ENCODE measurements at places on chromosomes 12 and 14.

DNA sequence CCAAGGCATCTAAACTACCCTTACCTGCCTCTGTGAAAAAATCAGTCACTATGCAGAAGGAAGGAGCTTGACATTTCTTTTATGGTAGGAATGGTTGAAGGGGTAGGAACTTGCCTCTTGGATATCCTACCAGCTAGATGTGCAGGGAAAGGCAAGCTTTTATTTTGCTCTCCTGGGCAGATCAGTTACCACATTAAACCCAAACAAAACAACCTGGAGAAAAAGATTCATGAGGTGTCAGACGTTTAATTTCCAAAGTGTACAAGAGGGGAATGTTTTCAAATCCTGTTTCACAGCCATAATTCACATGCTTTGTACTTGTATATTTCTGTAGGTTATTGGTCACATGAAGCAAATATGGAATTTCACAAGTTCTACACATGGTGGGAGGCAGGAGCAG is 67.0 kb upstream of the IFNG-AS1 start:
- no peak for DNase-seq

GRCh38 chr14:103302966-103303365 is 31.1 kb upstream of the EIF5 start:
- DNase-seq, result peak; percentile 7

- no peak for DNase-seq
Measured at GRCh38 chr14:103819503-103820307, 27.7 kb downstream of the PPP1R13B start.

DNA sequence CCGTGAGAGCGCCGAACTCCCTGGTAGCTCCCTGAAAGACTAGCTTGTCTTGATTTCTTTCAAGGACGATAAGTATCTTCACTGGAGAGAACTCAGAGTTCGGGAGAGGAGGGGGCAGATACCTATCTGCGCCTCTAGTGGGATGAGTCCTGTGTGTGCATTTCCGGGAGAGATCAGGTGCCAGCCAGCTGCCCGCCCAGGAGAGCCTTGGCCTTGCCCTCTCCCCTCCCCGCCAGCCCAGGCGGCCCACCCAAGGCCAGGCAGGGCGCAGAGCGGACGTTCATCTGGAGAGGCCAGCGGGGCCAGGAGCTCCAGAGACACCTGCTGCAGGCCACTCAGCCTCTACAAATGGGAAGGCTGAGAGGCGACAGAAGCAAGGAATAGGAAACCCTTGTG is 1.0 kb downstream of the CD9 start:
- DNase-seq, result no peak

- no peak for DNase-seq
Measured at GRCh38 chr14:89641495-89642175, 224.6 kb upstream of the FOXN3 start.

GRCh38 chr12:44155358-44155757 is 319.5 kb downstream of the TMEM117 start:
- DNase-seq, result no peak

DNA sequence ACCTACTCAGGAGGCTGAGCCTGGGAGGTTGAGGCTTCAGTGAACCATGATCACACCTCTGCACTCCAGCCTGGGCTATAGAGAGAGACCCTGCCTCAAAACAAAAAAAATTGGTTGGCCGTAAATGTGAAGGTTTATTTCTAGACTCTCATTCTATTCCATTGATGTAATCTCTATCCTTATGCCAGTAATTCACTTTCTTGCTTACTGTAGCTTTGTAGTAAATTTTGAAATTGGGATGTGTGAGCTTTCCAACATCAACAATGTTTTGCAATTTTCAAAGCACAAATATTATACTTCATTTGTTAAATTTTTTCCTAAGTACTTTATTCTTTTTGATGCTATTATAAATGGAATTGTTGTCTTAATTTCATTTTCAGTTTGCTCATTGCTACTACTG is 24.6 kb downstream of the LIN52 start:
- DNase-seq, result no peak

- no peak for DNase-seq
Measured at GRCh38 chr14:103652806-103653205, 23.8 kb downstream of the KLC1 start.

- no peak for DNase-seq
Measured at GRCh38 chr12:130401703-130402102, 64.0 kb downstream of the PIWIL1 start.

DNA sequence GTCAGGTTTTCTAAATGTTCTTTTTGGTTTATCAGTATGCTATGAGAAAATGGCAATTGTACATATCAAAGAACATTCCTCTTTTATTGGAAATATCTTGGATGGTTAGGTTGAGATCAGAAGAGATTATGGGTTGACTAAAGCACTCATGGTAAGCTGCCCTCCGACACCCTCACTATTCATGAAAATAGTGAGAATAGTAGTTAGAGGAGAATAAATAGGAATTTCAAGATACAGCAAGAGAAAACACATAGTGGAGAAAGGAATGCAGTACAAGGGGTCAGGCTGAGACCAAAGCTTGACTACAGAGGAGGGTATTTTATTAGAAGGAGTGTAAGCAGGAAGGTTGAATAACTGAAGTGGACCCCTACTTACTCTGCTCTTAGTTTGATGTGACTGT is 112.5 kb downstream of the PTPRQ start:
- DNase-seq, result no peak

- no peak for DNase-seq
Measured at GRCh38 chr14:101402936-101403660, 158.2 kb upstream of the DIO3 start.

DNA sequence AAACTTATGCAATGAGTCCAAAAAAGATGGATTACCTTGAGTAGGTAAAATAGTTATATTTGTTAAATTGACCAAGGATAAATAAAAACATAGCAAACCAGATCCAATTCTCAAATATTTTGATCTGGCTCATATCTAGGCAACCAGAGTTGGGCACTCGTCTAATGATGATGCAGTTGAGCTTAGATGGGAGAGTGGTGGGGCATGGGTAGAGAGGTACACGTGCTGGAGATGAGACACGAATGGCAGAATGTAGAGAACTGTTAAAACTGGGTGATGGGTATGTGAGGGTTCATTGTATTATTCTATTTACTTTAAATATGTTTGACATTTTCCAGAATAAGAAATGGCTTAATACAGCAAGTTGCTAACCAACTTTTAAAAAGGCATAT is 7.6 kb upstream of the RNF34 start:
- DNase-seq, result no peak

DNA sequence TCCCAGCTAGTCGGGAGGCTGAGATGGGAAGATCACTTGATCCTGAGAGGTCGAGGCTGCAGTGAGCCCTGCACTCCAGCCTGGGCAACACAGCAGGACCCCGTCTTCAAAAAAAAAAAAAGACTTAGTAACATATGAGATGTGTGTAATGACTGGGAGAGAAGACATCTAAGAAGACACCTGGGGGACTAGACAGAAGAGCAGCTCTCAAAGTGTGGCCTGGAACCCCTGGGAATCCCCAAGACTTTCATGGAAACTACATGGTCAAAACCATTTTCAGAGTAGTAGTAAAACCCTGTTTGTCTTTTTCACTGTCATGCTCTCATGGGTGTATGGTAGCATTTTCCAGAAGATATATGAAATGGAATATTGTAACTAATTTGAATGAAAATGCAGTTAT is 45.3 kb downstream of the R3HDM2 start:
- no peak for DNase-seq

DNA sequence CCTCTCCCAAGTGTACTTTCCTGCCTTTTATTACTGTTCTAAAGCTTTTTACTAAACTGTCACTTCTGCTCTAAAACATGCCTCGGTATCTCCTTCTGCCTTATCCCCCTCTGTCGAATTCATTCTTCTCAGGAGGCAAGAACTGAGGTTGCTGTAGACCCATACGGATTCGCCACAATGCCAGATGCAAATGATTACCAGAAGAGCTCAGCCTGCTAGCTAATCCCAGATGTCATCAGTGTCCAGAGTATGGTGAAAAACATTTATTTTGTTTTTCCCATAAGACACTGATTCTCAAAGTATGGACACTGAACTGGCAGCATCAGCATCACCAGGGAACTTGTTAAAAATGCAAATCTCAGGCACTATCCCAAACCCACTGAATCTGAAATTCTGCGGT is 359.3 kb downstream of the TMTC2 start:
- peak; percentile 36 for DNase-seq

GRCh38 chr12:111313833-111314259 is 55.0 kb downstream of the PHETA1 start:
- DNase-seq, result peak; percentile 32

DNA sequence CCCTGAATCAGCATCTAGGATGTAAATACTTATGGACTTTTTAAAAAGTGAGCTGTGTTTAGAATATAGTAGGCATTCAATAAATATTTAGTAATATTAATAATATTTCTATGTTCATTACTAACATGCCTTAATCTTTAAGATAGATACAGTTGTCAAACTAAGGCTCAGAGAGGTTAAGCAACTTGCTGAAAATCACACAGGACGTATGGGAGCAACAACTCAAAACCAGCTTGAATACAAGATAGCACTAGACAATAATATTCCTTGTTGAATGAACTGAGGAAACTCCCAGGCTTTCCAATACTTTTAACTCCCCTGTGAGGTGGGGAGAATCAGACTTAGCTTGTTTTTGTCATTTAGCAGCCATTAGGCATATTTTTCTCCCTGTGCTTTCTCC is 45.3 kb downstream of the LLPH start:
- no peak for DNase-seq

GRCh38 chr14:88868558-88869159 is 44.2 kb downstream of the TTC8 start:
- no peak for DNase-seq

- DNase-seq, result no peak
Measured at GRCh38 chr12:68115281-68115680, 44.3 kb downstream of the IFNG start.

DNA sequence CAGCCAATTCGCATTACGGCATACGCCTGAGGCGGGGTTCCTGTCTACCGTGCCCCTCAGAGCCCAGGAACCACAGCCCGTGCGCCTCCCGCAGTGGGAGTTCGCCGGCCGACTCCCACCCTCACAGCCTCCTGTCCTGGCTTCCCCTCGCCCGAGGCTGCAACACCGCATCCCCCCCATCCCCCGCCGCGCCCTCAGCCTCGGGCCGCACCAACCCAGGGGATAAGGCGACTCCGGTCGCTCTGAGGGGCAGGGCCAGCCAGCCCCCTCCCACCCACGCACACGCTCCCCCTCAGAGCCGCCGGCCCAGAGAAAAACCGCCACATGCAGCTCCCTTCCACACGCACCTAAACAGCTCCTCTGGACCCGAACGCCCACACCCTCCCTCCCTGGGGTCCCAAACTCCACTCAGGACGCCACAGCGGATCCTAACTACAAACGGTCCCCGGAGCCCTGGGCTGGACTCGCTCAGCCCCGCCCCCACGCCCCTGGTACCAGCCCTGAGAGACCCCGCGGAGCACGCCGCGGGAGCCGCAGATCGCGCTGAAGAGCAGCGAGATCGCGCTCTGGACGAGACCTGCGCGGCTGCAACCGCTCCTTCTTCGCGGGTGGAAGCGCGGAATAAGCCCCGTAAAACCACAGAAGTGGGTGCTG is at the start of gene C14orf39:
Gene C14orf39, minus strand, starts transcription at position 466 of the 654 bp plus-strand sequence. CDS start 985 bp downstream, outside the sequence.
- DNase-seq, result peak; percentile 26

- no peak for DNase-seq
Measured at GRCh38 chr12:45833401-45833800, 103.9 kb downstream of the ARID2 start.

DNA sequence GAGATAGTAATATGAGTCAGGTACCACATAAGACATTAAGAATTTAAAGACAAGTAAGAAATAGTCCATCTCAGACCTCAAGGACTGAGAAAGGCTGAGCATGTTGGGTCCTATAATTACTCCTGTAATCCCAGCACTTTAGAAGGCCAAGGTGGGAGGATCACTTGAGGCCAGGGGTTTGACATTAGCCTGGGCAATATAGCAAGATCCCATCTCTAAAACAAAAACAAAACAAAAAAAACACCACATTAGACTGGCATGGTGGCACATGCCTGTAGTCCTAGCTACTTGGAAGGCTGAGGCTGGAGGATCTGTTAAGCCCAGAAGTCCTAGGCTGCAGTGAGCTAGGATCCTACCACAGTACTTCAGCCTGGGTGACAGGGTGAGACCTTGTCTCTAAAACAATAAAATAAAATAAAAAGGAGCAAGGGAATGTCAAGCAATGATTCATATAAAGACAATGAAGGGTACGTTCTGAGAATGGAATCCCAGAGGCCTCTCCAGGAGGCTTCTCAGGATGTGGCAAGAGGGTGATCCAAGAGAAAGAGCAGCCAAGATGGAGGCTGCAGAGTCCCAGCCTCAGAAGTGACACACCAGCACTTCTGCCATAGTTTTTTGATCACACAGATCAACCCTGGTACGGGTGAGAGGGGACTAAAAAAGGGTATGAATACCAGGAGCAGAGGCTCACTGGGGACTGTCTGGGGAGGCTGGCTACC is 206.4 kb downstream of the CRADD start:
- DNase-seq, result peak; percentile 64

- DNase-seq, result no peak
Measured at GRCh38 chr12:103691063-103691462, 104.0 kb downstream of the STAB2 start.

- no peak for DNase-seq
Measured at GRCh38 chr14:26191671-26192070, 406.2 kb downstream of the NOVA1 start.

- DNase-seq, result no peak
Measured at GRCh38 chr14:96130391-96130790, 74.2 kb upstream of the BDKRB2 start.

GRCh38 chr12:111197376-111197944 is 171.4 kb downstream of the PHETA1 start:
- DNase-seq, result no peak

DNA sequence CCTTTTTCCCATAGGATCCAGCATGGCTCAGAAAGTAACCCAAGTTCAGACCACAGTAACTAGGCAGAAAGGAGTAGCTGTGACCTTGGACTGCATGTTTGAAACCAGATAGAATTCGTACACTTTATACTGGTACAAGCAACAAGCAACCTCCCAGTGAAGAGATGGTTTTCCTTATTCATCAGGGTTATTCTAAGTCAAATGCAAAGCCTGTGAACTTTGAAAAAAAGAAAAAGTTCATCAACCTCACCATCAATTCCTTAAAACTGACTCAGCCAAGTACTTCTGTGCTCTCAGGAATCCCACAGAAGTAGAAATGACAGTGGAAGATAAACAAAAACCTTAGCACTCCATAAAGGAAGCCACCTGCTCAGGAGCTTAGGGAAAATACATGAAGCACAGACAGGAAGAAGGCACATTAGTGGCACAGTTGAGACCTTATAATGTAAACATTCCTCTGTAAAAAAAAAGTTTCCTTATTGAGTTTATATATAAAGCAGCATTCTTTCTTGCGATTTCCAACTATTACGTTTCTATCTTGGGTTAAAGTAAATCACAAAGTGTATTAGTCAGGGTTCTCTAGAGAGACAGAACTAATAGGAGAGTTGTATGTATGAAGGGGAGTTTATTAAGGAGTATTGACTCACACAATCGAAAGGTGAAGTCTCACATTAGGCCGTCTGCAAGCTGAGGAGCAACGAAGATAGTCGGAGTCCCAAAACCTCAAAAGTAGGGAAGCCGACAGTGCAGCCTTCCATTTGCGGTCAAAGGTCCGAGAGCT is 398.4 kb downstream of the DAD1 start:
- DNase-seq, result peak; percentile 34

DNA sequence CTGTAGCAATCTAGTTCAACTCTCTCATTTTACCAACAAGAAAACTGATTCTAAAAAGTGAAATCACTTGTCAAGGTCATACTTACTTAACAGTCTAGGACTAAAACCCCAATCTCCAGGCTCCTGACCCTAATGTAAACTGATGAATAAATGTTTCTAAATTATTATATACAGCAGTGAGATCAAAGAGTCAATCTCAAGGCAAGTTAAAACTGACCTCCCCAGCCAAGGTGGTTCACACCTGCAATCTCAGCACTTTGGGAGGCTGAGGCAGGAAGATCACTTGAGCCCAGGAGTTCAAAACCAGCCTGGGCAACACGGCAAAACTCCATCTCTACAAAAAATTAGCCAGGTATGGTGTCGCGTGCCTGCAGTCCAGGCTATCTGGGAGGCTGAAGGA is 15.3 kb downstream of the CLIP1 start:
- DNase-seq, result no peak

Measured in fibroblast of skin of left quadriceps (primary cell).